ENCODE measurements at places on chromosomes 13 and 19.

- no peak for DNase-seq
Measured at GRCh38 chr13:66830940-66831716, 399.0 kb downstream of the PCDH9 start.

- no peak for DNase-seq
Measured at GRCh38 chr13:65260946-65261891, 1968.9 kb downstream of the PCDH9 start.

- no peak for DNase-seq
Measured at GRCh38 chr13:99545979-99546378, 44.7 kb downstream of the TM9SF2 start.

DNA sequence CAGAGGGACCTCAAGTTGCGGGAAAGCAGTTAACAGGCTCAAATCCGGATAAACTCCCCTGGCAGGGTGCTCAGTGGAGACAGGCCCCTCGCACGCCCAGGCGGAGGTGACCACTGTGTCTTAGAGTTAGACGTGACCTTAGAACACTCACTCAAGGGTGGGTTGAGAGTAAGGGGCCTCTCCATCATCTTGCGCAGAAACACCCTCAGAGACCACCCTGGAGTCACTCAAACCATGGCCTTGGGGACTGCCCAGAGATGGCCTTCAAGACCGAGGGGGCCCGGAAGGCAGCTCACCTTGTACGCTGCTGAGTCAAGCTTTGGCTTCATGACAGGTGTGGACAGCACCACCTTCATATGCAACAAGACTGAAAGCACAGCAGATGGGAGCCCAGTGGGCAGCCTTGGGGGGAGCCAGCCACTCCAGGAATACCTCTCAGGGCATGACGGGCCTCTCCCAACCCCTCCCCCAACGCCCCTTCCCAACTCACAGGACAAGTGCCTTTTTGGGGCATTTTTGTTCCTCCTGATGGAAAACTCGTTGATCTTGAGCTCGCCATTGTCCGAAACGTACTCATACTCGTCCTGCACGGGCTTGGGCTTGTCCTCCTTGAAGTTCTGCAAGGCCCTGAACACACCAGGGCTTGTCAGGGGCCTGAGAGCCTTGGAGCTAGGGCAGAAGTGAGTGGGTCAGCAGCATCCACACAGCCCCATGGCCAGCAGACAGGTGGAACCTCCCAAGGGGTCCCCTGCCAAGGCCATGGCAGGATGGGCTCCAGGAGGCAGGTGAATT, 229.2 kb downstream of the TUBA3C start:
- DNase-seq, result no peak

All from CMK (cell line).